ENCODE measurements at places on chromosomes 3 and 15.

- no peak for DNase-seq
Measured at GRCh38 chr3:135897715-135898114, 67.8 kb upstream of the PPP2R3A start.

DNA sequence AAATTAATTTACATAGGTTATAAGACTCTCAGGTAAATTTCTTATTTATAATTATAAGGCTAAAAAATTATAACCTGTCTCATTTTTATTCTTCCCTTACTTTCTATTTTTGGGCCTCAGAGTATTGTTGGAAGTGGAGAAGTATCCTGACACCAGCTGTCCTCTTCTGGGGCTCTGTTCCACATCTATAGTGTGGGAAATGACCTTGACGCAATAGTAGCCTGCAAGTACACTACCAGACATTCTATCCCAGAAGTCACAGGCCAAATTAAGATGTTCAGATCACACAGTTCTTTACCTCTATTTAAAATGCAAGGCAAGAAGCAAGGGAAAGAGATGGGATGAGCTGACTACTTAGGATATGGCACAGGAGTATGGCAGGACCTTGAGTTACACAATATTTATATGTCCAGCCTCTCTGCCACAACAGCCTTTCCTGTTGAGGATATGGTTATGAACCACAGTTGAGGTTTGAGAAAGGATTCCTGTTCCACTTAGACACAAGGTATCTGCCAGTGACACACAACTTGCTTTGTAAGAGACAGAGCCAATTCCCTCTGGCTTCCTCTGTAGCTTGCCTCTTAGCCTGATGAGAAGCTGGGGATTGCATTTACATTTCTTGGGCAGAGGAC, 158.0 kb upstream of the IL12A start:
- no peak for DNase-seq

GRCh38 chr3:40162616-40163015, 146.9 kb upstream of the EIF1B start:
- DNase-seq, result no peak

- DNase-seq, result no peak
Measured at GRCh38 chr3:37537914-37538691, 323.6 kb upstream of the CTDSPL start.

DNA sequence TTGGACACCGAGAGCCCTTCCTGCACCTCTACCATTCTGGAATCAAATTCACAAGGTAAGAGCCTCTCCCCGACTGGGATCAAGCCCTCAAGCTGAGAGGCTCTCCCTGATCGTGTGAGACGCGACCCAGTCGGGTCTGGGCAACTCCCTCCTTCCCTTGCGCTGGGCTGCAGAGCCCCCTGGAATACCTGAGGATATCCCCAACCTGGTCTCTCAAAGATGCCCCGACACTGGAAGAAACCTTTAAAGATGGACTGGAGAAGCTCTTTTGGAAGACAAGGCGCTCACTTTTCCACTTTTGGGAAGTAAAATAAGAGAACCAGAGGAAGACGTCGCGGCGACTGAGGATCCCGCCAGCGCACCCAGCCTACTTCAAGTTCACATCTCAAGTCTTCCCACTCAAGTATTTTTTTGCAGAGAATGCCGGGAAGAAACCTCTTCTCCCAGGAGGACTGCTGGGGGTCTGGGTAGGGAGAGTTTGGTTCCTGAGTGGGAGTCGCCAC, 33.8 kb downstream of the ZIC4 start:
- no peak for DNase-seq

DNA sequence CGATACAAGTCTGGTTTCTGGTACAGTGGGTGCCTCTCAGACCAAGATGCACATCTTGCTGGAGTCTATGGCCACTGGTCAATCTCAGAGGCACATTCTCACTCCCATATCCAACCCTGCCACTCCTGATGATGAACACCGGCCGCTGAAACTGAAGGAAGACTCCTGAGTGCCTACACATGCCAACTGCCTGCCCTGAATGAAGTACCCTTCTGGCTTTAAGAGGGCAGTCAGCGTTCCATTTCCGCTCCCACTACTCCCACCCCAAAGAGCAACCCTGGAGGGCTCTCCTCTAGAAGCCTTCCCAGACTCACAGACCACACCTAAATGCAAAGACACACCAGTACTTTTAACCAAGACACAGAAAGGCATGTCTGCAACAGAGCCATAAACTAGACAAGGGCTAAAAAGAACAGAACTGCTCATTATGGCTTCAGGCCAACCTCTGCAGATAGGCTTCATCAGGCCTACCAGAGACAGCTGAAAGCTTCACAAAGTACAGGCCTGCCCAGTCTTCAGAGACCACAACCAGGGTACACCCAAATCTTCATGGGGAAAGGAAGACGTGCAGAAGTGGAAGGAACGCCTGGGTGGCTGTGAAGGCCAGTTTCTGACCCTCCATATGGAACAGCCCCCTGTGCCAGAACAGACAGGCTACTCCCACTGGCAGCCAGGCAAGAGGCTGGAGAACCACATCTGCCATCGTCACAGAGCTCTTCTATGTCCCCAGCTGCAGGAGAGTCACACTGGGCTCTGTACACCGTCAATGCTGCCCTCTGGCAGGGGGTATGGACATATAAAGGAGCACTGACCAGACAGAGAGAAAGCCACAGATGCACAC, 14.3 kb downstream of the ANP32A start:
- DNase-seq, result no peak

DNA sequence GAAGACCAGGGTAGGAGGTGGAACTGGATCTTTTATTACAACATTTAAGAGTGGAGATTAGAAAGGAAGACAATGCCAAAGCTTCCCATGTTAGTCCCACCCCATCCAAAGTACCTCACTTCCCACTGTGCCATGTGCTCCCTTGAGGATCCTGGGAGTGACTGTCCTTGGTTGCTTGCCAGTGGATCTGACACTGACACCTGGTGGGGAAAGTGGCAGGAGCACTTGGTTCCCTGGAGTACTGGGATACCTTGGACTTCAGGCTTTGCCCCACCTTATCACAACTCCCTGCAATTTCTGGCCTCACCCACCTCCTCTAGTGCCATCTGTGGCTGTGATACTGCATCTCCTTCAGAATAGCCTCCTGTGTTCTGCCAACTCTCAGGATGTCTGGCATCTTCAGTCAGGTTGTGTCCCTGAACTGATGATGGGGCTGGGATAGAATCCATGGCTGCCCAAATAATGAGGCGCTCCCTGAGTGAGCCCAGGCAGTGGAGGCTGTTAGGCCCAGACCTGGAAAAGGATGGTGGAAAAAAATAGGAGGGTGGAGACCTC, 1.3 kb downstream of the ELL3 start:
- no peak for DNase-seq

Measured in stimulated activated CD8-positive, alpha-beta memory T cell treated with anti-CD3 and anti-CD28 coated beads, Interleukin-4, amount 100 ng/mL, for 4 hours (primary cell).